Memory B cell (primary cell): ENCODE measurements at places on chromosomes 1 and 21.

- DNase-seq: no peak
Observed at GRCh38 chr1:27503844-27504587, 14.0 kb upstream of the WASF2 start.

DNA sequence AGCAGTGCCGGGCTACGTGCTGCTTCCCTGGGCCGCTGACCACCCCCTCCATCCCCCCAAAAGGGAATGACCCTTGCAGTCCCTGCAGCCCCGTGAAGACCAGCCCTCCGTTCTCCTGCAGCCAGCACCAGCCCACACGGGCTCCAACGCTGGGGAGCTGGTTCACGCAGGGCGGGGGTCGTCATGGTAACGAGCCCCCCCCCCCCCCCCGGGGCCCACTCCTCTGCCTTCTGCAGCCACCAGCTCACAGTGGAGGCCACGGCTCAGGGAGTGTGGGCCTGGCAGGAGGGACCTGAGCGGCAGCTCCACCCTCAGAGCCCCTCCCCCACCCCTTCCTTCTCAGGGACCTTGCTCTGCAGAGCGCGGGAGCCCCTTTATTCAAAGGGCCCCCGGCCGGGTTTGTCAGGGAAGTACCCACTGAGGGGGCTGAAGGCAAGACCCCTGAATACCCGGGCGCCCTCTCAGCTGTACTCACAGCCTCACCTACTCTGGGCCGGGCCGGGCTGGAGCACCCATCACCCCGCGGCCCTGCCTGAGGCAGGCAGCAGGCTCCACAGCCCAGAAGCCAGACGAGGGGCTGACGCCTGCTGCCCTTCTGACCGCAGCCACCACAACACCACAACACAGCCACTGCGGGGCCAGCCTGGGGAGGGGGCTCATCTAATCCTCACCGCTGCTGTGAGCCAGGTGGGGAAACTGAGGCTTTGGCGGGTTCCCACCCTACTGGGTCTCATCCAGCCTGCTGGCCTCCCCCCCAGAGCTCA is 12.6 kb downstream of the MEGF6 start:
- no peak for DNase-seq

GRCh38 chr1:243325305-243325890 is 69.6 kb downstream of the SDCCAG8 start:
- peak; percentile 55 for DNase-seq

- DNase-seq: no peak
Observed at GRCh38 chr1:162193221-162193620, 123.7 kb downstream of the NOS1AP start.

DNA sequence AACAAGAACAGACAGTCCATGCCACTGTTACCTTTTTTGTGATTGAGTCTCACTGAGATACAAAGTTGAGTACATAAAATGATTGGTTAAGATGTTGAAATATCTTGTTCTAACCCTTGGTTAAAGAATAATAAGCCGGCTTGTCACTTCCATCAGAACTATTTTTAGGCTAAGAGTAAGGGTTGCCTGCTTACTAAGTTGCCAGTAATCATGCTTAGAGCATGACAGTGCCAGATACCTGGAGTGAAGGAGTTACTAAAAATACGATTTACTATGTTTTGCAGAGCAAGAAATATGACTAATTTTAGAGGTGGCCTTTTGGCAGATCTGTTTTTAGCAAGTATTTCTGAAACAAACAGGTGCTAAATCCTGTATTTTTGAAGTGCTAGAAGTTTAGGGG is 6.0 kb downstream of the HUNK start:
- no peak for DNase-seq

DNA sequence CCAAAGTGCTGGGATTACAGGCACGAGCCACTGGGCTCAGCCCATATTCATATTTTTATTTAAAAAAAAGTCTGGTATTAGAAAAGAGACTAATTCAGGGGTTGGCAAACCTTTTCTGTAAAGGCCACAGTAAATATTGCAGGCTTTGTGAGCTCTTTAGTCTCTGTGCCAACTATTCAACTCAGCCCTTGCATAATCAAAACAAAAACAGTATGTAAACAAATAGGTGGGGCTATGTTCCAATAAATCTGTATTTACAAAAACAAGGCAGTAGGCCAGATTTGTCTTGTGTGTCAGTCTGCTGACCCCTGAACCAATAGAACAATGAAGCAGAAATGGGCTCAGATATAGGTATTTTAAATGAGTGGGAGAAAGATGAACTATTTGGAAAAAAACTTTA is 49.3 kb downstream of the CDC42BPA start:
- DNase-seq: no peak

- no peak for DNase-seq
Observed at GRCh38 chr1:30730346-30731108, 7.1 kb upstream of the MATN1 start.

DNA sequence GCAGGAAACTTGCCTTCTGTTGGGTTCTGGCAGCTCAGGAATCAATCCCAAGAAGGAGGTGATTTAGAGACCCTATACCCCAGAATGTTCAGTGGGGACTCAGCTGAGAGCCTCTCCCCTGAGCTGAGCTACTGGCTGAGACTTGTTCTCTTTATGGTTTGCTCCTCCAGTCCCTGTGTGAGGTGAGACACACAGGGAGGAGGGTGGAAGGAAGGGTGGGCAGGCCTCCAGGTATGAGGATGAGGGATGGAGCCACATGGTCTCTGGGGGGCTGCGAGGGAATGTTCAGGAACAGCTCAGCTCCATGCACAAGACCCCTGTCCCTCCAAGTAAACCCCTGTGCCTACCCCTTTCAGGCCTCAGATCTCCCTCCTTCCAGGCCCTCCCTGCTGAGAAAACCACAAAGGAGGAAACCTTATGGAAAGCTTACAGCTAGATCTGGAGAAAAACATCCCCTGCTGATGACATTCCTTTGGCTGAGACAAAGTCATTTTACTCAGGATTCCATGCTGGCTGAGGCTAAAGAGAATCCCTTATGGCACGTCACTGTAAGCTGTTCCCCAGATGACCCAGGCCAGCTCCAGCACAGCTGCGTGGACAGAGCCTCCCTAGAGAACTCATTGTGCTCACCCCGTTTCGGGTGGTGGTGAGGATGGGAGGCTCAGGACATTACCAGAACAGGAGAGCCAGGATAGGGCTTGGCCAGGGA is 91.5 kb upstream of the IPO9 start:
- no peak for DNase-seq

DNA sequence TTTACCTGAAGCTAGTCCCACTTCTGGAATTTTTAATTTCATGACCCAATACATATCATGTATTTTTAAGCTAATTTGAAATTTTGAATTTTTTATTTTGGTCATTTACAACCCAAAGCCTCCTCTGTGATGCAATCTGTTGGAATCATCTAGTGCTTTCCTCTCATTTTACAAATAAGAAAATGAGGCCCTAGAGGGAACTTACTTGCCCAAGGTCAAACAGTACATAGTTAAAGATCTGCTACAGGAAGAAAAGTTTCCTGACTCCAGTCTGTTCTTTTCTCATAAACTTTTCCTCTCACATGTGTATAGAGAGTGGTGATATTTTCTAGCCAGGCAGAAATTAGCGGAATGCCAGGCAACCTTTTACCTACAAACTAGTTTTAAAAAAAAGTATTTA is 59.3 kb upstream of the DPT start:
- DNase-seq: no peak

DNA sequence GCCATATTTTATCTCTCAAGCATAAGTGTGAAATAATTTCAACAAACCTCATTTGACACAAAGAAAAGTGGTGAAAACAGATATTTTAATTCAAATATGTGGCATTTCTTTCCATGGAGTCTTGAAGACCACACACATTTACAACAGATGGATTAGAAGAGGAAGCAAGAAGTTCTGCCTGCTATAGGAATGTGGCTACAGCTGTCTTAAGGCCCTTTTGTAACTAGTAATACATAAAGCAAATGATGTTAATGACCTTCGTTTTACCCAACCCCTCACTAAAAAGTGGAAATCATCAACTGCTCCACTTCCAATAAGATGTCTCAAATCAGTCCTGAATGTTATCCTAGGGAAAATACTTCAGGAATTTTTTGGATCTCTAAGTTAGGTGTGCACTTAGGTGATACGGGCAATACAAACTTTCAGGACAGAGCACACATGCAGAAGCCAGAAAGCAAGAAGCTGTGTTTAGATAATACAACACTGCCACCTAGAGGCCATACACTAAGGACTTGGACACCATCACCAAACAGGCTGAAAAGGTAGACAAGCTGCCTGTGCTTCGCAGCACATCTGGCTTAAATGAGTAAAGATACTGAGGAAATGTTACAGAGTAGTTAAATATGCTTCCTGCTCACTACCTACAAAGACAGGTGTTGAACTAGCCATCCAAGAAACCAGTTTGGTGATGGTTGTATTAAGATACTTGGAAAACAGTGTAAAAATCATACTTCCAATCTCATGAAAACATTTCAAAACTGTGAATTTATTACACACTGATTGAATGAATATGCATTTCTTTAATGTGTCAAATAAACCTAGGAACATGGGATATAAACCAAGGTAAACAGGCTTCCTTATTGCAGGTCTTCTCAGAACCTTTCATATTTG is 24.4 kb downstream of the RRAGC start:
- peak; percentile 71 for DNase-seq

- no peak for DNase-seq
Observed at GRCh38 chr1:171245458-171246064, 2.7 kb upstream of the FMO1 start.

- DNase-seq: no peak
Observed at GRCh38 chr1:24987875-24988557, 57.9 kb upstream of the RUNX3 start.

GRCh38 chr1:7744882-7745281 is 26.2 kb upstream of the VAMP3 start:
- DNase-seq: no peak

DNA sequence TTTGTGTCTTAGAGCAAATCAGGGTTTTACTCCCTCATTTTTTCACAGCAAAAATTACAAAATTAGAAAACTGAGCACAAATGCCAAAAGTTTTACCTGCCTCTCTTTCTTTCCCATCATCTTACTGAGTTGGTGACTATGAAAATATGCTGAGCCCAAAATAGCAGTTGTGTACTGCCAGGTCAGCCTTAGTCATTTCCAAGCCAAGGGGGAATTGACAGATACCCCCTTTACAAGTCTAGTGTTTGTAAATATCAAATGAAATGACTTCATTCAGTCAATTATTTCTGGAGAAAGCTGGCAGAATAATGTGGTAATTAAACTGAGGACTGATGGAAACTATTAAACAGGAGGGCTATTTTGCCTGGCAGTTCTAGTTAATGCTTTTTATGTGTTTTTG is 11.4 kb upstream of the GORAB start:
- no peak for DNase-seq

GRCh38 chr1:178335426-178335825 is 161.3 kb downstream of the CLEC20A start:
- no peak for DNase-seq

GRCh38 chr1:240385985-240386978 is 225.7 kb downstream of the GREM2 start:
- no peak for DNase-seq

GRCh38 chr1:101219924-101220870 is 16.6 kb upstream of the S1PR1 start:
- no peak for DNase-seq

- DNase-seq: no peak
Observed at GRCh38 chr21:16644685-16645084, 868.2 kb upstream of the CXADR start.

DNA sequence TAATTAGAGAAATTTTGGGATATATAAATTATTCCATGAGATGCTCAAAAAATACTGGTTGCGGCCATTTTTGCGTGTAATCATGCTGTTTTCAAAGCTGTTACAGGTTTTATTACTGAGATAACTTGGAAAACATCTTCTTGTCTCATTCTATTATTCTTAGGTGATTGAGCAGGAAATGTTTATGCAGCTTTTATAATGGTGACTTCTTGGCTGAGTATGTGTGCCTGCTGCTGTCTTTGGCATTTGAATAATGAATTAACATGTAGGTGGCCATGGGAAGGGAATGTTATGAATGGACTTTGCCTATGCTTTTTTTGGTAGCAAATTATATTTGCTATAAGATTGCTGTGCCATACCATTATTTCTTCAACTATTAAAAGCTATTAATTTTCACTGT is 52.5 kb downstream of the RASAL2 start:
- no peak for DNase-seq

DNA sequence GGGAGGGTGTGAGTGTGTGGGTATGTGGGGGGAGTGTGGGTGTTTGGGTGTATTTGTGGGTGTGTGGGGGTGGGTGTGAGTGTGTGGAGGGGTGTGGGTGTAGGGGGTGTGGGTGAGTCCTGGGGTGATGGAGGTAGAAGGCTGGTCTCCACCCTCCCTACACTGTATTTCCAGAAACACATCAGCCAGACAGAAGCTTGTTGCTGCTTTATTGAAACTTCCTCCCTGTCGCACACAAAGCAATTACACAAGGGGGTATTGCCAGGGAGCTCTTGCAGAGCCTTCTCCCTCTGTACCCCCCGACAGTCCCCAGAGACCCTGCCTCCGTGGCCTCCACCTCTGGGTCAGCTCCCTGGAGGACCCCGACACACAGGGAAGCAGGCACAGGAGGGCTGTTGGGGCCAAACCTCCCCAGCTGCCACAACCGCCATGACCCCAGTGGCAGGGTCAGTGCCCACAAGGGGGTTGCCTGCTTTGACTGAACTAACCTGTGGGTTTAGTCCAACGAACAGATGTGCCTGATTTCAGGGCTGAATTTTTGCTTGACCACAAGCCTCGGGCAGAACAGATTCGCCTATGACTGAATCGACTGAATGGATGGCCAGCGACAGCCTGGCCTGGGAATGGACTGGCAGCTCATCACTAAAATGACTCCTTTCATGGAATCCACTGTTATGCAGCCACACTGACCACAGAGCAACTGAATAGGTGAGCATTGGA is 9.1 kb upstream of the MATN1 start:
- DNase-seq: no peak

GRCh38 chr1:36224537-36225282 is 467 bp downstream of the THRAP3 start:
- no peak for DNase-seq

- DNase-seq: peak; percentile 61
Observed at GRCh38 chr1:85275701-85276214, 674 bp downstream of the BCL10 start.

GRCh38 chr1:61204528-61204927 is 122.2 kb downstream of the NFIA start:
- DNase-seq: no peak

DNA sequence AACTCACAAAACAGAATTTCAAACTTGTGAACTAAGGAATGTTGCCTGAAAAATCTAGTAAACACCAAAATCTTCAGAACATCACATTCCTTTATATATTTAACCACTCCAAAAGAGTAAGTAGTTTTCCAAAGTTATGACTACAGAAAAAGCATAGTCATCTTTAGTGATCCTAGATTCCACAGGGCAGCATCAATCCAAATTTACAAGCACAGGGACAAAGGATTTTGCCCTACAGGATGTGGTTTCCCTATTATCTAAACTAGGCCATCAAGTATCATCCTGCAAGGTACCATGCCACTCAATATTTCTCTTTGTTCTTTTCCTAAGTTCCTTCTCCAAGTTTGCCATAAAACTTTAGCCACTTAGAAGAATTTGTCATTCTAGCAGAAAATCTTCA is 33.0 kb downstream of the COP1 start:
- no peak for DNase-seq
